ENCODE measurements at places on chromosomes 12 and 14. TPM values are rescaled to one million over a fixed set of nuclear protein-coding genes. Genes with fewer than 3 reads are reported as not detected.

GRCh38 chr12:88413646-88414045 is 166.6 kb downstream of the KITLG start:
- no peak for DNase-seq

GRCh38 chr14:35161231-35161630 is 38.9 kb downstream of the PRORP start:
- DNase-seq: no peak

GRCh38 chr12:6056406-6057240 is 67.8 kb downstream of the VWF start:
- peak; percentile 38 for DNase-seq

- no peak for DNase-seq
Measured at GRCh38 chr12:55874443-55874842, 31.7 kb upstream of the MMP19 start.

GRCh38 chr14:82779301-82779700 is 1245.6 kb upstream of the SEL1L start:
- DNase-seq: no peak

DNA sequence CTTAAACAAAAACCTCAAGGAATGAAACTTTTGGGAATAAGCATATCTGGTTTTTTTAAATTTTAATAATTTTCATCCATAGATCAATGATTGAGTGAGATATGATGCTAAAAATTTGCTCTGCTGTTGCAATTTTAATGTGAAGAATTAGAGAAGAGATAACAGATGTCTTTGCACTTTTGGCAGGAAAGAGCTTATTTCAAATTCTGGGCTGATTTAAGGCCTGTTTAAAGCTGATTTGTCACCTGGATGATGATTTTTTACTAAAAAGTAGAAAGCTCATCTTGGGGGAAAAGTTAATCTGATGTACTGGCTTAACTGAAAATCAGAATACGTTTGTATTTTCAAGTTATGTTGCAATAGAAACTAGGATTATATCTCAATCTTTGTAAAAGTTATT is 268.9 kb upstream of the NOVA1 start:
- DNase-seq: no peak

DNA sequence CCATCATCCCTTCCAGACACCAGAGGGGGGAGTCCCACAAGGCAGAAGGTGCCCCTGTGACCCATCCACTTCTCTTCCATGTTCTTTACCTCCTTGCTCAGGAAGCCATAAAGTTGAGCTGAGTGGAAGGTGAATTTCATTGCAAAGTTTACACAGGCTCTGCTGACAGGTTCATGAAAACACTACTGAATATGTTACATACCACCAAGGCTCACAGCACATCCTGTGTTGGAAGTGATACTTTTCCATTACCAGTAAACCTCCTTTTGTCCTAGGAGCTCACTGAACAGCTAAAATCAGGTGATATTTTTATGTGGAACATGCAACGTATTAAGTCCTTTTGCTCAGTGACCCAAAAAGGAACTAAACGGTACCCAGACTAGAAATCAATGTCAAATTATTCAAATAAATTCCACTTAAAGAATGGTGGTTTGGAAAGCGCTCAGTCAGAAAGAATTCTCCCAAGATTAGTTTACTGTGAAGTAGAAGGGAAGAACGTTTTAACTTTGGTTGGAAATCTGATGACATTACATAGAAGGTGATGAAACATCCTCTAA is 196.2 kb upstream of the NUDT4 start:
- no peak for DNase-seq

DNA sequence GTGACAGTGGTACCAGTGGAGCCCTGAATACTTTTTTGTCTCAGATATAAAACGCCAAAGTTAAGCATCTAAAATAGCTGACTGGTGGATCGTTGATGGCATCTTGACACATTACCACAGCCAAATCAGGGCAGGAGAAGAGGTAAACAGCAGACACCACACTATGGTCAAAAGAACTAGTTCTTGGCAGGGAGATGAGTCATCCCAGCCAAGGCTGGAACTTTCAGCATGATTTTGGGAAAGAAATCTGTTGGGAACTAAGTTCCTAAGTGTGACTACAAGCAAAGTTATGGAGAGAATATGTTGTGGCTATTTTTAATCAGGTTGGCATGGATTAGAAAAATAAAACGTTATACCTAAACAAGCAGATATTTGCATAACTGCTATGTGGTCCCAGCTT is 36.9 kb downstream of the LGR5 start:
- no peak for DNase-seq

DNA sequence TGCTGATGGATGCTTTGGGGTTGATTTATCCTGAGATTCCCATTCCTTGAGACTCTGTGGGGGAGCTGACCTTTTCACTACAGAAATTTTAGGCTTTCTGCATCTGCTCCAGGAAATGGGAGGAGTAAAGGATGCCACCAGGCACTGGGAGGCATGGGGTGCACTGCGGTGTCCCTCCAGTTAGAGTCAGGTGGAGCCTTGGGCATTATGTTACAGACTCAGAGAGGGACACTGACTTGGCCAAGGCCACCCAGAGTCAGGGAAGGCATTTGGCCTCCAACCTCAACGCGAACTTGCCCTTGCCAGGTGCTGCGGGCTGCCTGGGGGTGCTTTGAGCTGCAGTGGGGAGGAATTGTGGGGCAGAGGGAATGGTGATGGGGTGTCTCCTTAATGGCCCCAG is 58.0 kb upstream of the TBX3 start:
- DNase-seq: no peak

DNA sequence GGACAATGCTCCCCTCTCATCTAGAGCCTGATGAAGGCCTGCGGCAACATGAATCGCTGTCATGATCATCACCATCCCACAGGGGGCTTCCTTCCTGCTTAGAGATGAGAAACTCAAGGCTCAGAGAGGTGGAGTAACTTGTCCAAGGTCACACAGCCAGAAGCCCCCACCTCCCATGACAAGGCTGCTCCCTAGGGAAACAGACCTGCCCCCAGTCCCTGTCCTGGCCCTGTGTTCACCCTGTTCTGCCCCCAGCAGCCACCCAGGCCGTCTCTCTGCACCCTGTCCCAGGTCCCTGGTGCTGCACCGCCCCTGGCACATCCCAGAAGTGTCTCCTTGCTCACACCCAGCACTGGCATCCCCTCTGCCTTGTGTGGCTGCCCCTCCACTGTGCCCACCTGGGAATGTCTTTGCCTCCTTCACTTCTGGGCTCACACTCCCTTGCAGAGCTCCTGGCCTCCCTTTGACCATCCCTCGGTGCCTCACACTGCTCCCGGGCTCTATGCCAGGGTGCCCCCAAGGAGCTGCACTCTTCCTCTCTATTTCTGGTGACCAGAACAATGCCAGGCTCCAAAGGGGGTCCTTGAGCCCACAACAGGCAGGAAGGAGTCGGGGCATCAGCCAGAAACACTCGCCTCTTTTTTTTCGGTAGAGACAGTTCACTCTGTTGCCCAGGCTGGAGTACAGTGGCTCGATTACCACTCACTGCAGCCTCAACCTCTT is 70.5 kb downstream of the BCL11B start:
- no peak for DNase-seq

DNA sequence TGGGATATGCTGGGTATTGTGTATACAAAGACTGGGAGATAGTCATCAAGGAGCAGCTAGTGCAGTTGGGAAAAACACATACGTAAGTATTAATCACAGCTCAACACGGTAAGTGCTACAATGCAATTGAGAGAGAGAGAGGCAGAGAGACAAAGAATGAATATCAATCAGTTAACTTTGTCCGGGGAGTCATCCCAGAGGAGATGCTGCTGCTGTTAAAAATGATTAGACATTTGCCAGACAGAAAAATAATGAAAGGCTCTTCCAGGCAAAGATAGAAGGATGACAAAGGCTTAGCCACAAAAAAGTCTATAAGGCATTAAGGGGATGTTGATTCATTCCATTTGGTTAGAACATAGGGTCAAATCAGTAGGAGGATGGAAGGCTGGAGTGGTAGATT is 45.1 kb downstream of the AKAP6 start:
- DNase-seq: no peak

DNA sequence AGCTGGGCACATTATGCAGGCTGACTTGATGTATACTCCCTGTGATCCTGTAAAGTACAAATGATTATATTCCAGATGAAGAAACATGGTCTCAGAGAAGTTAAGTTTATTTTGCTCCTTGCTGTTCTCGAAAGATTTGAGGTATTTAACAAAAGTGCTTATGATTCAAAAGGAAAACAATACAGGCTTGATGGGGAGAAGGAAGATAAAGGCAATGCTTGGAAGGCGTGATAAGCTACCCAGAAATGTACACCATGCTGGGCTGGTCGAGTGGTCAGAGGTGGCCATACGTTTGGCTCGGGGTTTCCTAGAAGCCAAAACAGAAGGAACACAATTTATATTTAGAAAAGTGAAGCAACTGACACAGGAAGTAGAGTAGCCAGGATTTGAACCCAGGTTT is 201.0 kb downstream of the KTN1 start:
- no peak for DNase-seq

DNA sequence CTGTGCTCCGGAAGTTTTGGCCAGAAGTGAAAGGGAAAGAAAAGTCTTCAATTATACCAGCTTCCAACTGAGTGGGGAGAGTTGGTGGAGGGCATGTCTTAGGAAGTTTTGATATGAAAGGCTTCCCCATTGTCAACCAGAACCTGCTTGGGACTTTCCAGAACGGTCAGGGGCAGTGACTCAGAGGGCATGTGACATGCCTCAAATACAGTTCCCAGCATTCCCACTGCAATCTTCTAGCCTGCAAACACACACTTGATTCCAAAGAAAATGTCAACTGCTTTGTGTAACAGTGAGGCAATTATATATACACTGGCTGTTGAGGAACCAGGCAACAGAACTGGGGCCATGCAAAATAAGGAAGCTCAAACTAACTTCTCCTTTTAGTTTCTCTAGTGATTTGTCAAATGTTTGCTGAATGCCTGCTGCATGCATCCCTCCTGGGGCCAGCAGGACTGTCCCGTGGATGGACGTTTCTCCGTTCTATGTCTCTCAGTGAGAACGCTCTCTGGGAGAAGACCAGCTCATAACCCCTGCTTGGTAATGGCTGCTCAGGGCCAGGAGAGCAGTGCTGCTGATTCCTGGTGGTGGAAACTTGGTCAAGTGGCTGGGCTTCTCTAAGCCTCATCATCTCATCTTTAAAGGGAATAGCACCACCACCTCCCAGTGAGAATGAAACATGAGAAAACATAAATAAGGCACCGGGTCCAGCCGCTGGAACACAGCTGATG is 18.3 kb downstream of the SLC25A47 start:
- no peak for DNase-seq

DNA sequence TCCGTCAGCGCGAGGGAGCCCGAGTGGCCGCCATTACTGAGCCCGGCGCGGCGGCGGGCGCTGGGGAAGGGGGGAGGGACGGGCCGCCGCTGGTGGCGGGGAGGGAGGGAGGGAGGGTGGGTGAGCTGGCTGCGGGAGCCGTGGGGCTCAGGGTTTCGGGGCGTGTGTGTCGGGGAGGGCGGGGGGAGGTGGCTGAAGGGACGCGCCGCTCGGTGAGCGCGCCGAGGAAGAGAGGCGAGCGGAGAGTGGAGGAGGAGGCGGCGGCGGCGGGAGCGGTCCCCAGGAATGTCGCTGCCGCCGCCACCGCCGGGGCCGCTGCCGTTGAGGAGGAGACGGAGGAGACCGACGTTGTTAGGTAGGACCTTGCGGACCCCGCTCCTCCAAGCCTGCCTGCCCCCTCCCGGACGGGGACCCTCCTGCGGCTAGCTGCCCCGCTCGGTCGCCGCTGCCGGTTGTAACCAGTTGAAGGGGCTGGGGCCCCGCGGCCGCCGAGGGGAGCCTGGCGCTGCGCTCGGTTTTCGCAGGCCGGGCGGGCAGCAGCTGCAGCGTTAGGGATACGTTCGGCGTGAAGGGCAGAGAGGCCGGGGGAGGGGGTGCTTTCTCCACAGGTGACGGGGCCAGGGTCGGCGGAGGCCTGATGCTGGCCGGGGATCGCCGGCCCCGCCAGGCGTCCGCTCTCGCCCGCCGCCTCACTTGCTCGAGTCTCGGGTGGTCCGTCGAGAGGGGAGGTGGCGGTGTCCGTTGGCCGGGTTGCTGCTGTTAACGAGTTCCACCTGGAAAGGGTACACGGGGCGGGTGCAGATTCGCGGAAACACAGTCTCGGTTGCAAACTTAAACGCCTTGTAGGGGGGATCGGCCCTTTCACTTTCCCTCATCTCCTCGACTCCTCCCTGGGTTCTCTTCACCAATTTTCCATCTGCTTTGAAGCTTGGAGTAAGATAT is at the start of gene ARHGAP5:
ARHGAP5 (plus strand) TSS at position 224 of the 942 bp plus-strand sequence. CDS start 13,366 bp downstream, outside the sequence.
- DNase-seq: no peak

- no peak for DNase-seq
Measured at GRCh38 chr14:80346395-80346794, 135.1 kb upstream of the DIO2 start.

- DNase-seq: no peak
Measured at GRCh38 chr12:70842136-70842535, 78.4 kb downstream of the PTPRR start.

- no peak for DNase-seq
Measured at GRCh38 chr14:92663049-92663448, 85.4 kb downstream of the LGMN start.

GRCh38 chr12:104411826-104412641 is 44.7 kb upstream of the CHST11 start:
- DNase-seq: peak; percentile 14

- no peak for DNase-seq
Measured at GRCh38 chr14:81523616-81524015, 10.0 kb downstream of the SEL1L start.

- DNase-seq: peak; percentile 1
Measured at GRCh38 chr12:127809275-127809674, 457.7 kb upstream of the TMEM132C start.

- no peak for DNase-seq
Measured at GRCh38 chr12:32102234-32102633, 4.4 kb upstream of the BICD1 start.

- DNase-seq: peak; percentile 35
Measured at GRCh38 chr14:70005281-70005805, 126.1 kb downstream of the SMOC1 start.

GRCh38 chr12:12819221-12819620 is 6.1 kb downstream of the DDX47 start:
- no peak for DNase-seq

DNA sequence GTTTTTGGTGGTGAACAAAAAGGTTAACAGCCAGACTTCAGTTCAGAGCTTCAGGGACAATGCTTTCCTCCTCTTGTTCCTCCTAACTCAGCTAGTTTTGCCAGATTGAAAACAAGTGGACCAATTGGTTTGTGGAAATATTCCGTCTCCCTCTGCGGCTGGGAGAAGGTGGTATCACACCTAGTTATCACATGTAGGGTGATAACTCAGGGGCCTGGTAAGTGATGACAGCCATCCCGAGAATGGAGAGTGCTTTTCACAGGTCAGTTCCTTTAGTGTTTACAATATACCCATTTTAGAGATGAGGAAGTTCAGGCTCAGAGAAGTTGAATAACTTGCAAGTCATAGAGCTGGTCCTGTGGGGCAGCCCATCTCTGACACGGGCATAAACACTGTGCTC is 60.7 kb upstream of the DICER1 start:
- no peak for DNase-seq

A2M gene
- total RNA-seq: not detected

TAS2R31 gene
- total RNA-seq: 2.3 TPM

HOXC11 gene
- not detected for total RNA-seq

MMP14 gene
- total RNA-seq: 3.9 TPM

GPD1 gene
- 8.0 TPM for total RNA-seq

CNTN1 gene
- total RNA-seq: not detected

All from HT-29 (cell line).